ENCODE measurements at places on chromosomes 13 and 19.

DNA sequence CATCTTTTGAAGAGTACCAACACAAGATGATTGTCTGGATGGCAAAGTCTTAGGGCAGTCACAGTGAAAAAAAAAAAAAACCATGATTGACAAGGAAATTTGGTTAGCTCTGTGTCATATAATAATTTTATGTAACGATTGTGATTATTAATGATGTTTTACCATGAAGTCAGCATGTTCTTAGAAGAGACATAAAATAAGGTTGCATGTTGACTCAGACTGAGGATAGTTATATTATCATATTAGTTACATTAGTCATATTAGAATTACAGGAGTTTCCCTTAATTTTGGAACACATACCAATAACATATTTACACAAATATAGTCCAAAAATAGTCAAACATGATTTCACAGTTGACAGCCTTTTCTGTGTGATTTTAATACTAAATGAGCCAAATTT lies 5.7 kb downstream of the ZNF431 start:
- DNase-seq, result no peak

- DNase-seq, result no peak
Observed at GRCh38 chr13:31274390-31274789, 74.6 kb downstream of the B3GLCT start.

DNA sequence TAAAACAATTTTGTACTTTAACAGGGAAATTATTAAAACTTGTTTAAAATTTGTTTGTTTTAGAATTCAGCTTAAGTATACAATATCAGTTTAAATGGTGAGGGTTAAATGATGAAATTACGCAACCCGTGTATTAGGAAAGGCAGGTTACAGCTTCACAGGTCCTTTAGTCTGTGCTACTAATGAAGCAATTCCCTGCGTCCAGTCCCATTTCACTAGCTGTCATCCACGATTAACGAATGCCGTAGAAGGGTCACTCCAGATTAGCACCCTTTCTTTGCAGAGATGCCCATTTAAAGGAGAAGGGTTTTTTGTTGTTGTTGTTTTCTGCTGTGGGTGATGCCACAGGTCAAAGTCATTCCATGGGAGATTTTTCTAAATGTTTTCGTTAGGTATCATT lies 457.6 kb upstream of the SLC10A2 start:
- DNase-seq, result no peak

DNA sequence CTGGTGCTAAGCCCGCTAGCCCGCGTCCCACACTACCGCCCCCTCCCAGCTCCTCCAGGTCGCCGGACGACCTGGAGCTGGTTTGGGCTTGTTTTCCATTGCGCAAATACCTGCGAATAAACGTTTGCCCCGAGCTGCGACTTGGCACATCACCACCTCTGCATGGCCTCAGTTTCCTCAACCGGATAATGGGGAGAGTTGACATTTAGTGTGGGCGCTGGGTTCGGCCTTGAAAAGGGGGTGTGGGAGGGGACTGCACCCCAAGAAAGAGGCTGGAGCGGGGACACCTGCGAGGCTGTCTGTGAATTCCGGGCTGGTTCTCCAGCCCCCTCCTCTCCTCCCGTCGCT lies 11.0 kb upstream of the JUND start:
- no peak for DNase-seq

DNA sequence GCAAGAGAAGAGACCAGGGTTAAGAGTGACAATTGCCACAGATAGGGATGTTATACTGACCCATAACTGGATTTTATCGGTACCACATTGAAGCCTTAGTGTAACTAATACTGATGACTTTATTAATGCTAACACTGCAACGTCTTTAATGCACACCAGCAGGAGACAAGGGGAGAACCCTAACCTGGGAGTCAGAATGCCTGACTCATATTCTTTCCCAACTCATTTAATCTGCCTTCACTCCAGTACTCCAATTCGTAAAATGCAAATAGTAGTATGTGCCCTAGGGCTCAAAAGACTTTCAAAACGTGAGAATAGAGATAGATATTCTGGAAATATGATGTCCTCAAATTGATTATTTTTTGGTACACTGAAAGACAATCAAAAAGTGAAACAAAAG lies 62.4 kb downstream of the GPC6 start:
- DNase-seq, result no peak

Data from mesothelial cell of epicardium (in vitro differentiated cells).